Activated naive CD4-positive, alpha-beta T cell treated with Interleukin-2 at 50 U/mL for 16 hours (primary cell): ENCODE measurements at places on chromosomes 1 and 21.
A peak's percentile ranks its signal among the peaks of the same experiment; 100 is the strongest.

DNA sequence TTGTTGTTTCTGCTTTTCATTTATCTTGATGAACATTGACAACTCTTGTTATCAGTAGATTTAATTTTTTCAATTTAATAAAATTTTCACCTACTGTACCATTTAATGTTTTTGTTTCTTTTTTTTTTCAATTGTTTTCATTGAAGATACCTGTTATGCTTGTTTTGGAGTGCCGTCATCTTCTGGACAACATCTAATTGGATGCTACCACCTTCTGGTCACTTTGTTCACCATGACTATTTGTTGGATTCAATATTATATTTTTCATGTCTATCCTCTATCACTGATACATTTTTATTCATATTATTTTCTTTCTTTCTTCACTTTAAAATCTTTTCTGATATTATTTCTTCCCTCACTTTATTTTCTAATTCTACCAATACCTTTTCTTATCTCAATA, 14.0 kb downstream of the KRTAP21-2 start:
- no peak for DNase-seq

DNA sequence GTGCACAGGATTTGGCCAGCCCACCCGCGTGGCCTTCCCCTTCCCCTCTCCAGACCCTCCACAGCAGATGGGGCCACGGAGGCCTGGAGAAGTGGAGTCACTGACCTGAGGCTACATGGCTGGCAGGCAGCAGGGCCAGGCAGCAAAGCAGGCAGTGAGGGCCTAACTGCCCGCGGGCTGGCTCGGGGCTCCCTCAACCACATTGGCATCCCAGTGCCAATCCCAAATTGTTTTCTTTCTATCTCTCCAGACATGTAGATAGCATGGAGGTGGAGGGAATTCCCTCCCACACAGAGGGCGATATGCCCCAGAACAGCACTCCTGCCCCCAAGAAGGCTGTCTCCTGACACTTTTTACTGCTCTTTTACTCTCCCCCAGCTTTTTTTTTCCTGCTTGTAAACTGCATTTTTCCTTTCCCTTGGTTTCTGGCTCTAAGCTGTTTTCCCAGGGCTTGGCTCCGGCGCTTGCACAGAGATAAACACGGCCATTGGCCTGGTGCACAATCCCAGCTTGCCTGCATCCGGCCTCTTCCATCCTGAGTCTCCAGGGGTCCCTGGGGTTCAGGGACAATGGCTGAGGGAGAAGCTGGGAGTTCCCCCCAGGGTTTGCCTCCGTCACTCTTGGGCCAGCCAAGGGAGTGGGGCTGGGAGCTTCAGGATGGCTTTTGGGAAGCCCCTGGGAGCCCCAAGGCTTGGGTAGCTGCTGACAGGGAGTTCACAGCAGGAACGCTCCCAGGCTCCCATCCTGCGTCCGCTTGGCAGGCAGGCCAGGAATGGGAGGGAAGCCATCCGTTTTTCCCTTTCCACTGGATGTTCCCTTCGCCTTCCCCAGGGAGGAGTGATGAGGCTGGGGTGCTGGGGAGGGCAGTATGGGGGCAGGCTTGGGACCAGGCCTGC, 7.0 kb downstream of the EPHX1 start:
- DNase-seq = no peak

DNA sequence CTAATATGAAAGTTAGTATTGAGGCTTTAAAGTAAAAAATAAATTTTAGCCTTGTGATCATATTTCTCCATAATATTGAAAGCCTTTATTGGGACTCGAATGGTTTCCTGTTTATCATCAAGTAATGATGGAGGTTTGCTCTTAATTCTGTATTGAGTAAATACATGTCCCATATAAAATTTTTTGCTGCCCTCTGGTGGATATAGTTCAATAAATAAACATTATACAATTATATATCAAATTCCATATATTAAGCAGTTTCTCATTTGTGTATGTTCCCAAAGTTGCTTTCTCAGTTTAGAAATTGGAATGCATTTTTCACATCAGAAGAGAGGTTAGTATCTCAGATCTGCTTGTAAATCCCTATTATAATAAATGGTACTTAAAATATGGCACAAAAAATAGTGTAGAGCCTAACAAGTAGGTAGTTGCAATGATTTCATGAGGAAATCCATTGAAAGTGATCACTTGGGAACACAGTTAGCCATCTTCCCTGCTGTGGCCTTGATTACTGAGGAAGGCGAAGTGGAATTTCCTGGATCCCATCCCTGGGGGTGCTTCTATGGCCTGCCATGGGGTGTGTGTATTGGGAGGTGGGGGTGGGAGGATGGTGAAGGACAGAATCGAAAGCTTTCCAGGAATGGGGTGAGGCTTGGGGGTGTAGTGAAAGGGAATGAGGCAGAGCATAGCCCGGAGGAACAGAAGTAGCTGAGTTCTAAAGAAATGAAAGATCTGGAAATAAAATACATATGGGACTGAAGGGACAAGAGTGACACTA, 84.1 kb upstream of the C21orf91 start:
- no peak for DNase-seq

DNA sequence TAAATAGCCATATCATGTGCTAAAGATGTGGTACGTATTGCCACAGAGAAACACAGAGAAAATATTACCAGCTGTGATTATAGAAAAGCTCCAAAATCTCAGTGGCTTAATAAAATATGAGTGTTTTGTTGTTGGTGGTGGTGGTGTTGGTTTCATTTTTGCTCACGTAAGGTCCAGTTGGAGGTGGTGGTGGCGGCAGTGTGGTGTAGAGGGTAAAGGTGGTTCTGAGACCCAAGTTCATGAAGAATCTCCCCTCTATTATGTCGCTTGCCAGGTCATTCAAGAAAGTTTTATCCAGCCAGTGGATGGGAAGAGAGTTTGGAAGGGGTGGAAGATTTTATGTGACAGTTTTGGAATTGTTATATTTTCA, 217.6 kb upstream of the SAMSN1 start:
- no peak for DNase-seq

DNA sequence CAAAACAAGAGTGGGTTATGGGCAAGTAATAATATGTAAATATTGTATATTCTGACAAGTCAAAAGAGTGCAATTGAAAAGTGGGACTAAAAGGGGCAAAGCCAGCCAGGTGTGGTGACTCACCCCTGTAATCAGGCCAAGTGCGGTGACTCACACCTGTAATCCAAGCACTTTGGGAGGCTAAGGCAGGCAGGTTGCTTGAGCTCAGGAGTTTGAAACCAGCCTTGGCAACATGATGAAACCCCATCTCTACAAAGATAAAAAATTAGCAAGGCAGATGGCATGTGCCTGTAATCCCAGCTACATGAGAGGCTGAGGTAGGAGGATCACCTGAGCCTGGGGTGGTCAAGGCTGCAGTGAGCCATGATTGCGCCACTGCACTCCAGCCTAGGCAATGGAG, 304.0 kb downstream of the HHIPL2 start:
- DNase-seq = no peak

DNA sequence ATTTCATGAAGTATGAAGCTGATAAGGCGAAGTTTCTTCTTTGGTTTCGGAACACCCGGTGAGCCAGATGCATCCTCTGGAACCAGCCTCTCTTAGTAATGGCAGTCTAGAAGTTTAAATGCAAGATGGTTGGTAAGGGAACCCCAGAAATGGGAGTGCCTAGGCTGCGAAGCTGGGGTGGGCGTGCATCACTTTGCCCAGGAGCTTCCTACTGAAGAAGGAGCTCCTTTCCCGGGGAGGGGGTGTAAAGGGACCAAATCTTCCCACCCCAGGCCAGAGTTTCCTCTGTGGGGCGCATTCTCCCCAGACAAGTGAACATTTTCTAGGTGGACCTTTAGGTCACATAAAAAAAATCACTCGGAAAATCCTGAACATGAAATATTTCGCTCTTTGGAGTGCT, 4.4 kb downstream of the TFF2 start:
- no peak for DNase-seq

DNA sequence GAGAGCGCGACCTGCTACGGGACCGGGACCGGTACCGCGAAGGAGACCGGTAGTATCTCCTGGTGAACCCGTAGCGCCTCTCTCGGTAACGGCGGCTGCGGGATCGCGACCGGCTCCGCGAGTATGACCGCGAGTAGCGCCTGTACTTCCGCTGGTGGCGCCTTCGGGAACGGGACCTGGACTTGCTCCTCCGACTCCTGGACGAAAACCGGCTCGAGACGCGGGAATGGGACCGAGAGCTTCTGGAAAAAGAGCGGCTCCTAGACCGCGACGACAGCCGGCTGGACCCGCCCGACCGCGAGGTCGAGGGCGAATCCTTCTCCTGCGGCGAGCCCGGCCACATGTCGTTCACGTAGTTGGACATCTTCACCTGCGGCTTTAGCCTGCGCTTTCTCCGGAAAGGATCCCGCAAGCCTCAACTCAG, 642 bp downstream of the RSRP1 start:
- peak; percentile 38 for DNase-seq

GRCh38 chr1:192601143-192601542, 25.6 kb downstream of the RGS1 start:
- no peak for DNase-seq

DNA sequence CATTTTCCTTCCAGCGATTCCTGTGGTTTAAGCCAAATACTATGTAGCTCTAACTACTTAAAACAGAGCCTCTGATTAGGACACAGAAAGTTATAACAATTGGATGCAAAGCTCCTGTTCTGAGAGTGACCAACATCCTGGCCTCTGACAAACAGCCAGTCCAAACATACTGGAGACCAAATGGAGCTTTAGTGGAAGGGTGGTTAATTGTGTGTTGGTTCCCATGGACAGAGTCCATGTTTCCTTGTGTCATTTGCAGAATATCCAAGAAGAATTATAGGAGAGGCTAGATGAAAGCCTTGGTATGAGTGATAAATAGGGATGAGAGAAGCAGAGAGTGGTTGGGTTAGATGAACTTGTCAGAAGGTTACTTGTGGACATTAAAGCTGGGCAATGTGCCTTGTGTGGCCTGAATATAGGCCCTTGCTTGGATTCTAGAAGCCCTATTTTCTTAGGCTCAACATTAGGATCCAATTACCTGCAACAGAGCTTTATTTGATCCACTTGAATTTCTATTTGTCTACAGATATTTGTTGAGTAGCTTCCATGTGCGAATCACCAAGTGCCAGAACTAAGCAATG, 180.5 kb upstream of the GORAB start:
- DNase-seq = no peak

DNA sequence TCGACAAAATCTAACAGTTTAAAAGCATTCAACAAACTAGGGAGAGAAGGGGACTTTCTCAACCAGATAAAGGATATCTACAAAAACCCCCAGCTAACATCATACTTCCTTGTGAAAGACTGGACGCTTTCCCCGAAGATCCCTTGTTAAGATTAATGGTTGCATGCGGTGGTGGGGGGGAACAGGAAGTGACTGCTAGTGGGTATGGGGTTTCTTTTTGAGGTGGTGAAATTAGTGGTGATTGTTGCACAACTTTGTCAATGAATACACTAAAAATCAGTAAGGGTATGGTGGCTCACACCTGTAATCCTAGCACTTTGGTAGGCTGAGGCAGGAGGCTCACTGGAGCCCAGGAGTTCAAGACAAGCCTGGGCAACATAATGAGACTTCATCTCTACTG, 26.9 kb upstream of the EYA3 start:
- peak; percentile 42 for DNase-seq

DNA sequence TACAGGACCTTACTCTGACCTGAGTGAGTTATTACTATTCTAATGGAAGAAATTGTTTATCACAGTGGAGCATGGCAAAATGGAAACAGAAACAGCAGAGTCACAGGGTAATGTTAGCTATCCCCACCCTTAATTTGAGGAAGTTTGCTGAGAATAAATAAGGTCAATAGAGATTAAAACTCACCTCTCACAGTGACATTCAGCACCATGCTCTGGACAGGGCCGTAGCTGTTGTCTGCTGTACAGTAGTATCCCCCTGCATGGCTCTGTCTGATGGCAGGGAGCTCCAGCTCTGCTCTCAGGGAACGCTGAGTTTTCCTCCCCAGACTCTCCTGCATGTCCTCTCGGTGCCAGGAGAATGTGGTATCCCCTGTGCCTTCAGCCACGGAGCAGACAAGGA, 11.9 kb downstream of the FCRL4 start:
- DNase-seq = no peak

- no peak for DNase-seq
These were observed 50.2 kb downstream of the C8A start for GRCh38 chr1:56904663-56905397.

DNA sequence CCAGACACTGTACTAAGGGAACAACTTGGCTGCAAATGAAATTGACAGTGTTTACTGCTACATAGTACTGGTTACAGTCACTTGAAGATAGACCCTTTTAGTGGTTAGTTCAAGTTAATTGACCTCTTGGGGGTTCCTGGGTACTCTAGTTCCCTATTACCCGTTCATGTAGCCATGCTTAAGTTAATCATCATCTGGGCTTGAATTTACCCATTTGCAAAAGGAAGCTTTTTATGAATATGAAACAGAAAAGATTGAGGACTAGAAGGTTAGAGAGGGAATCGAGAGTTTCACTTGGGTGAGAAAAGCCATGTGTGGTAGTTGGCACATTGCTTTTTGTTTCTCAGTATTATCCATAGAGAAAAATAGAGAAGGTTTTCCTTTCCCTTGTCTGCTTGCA, 2.7 kb downstream of the MIA3 start:
- no peak for DNase-seq

DNA sequence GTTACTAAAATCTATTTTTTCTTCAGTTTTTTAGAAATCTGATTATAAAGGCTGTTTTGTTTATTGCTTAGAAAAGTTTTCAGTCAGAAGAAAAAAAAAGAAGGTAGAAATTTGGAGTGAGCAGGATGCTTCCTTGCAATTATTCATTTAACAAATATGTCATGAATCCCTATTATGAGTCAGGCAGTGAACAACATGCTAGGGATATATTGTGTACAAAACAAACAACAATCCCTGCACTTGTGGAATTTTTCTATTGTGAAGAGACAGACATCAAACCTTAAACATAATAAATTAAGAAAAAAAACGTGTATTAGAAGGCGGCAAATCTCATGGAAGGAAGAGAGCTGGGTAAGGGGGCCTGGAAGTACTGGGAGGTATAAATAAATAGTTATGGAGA, 664.1 kb upstream of the CAMK1G start:
- DNase-seq = no peak

DNA sequence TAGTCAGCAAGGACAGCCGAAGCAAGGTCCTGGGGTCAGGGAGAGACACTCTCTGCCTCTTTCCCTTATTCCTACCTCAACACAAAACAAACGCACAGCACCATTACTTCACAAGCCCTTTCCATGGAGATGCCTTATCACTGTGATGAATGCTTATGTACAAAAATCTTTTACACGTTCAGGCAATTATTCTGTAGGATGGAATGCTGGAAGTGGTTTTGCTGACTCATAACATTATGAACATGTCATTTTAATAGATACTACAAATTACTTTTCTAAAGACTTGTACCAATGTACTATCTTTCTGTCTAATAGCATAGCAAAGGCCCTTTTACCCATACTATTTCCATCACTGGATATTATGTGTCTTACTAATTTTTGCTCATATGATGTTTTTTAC, 98.4 kb downstream of the TTLL7 start:
- no peak for DNase-seq

- DNase-seq = no peak
These were observed 80.0 kb downstream of the USP25 start for GRCh38 chr21:15809818-15810217.
